Smooth muscle cell of bladder (primary cell): ENCODE measurements at places on chromosomes 7 and 10. TPM values are rescaled to one million over a fixed set of nuclear protein-coding genes. Genes with fewer than 3 reads are reported as not detected.

The CLCN1 gene
- 0.09 and 0.14 TPM in 2 replicates for total RNA-seq

The DNA2 gene
- 3.4 and 4.3 TPM in 2 replicates for total RNA-seq

The IFIT1B gene
- not detected in 2 replicates for total RNA-seq

The GIMAP7 gene
- total RNA-seq = 0.09 TPM in 1 of 2 replicates, not detected in the other

The PDK4 gene
- 13.1 and 16.2 TPM in 2 replicates for total RNA-seq

The CCAR1 gene
- 21.7 and 22.8 TPM in 2 replicates for total RNA-seq

The GPR15LG gene
- total RNA-seq = not detected in 2 replicates

The MOGAT3 gene
- not detected in 2 replicates for total RNA-seq

The BLNK gene
- total RNA-seq = 0.09 and 0.28 TPM in 2 replicates

The SPDYE5 gene
- not detected in 2 replicates for total RNA-seq

The LLCFC1 gene
- not detected in 2 replicates for total RNA-seq

The ASB15 gene
- not detected in 2 replicates for total RNA-seq

The DDC gene
- total RNA-seq = not detected in 2 replicates

The CHN2 gene
- total RNA-seq = 0.71 and 2.1 TPM in 2 replicates

The CHPF2 gene
- 70.1 and 101 TPM in 2 replicates for total RNA-seq

The GDF10 gene
- total RNA-seq = 0.14 and 1.2 TPM in 2 replicates

The ANAPC16 gene
- 43.5 and 44.4 TPM in 2 replicates for total RNA-seq

The ELFN1 gene
- 1.1 and 2.1 TPM in 2 replicates for total RNA-seq

The SUN3 gene
- not detected in 2 replicates for total RNA-seq

The SPDYE8 gene
- total RNA-seq = not detected in 2 replicates

The MYPN gene
- 0.09 and 0.14 TPM in 2 replicates for total RNA-seq

The CPED1 gene
- 38.9 and 40.5 TPM in 2 replicates for total RNA-seq

The LRRN3 gene
- total RNA-seq = 0.85 and 2.1 TPM in 2 replicates

The LRIT1 gene
- total RNA-seq = not detected in 2 replicates

The CALD1 gene
- 649 and 694 TPM in 2 replicates for total RNA-seq

The MYOZ1 gene
- total RNA-seq = 0.09 and 0.14 TPM in 2 replicates
